ENCODE measurements at places on chromosomes 3 and 15.

DNA sequence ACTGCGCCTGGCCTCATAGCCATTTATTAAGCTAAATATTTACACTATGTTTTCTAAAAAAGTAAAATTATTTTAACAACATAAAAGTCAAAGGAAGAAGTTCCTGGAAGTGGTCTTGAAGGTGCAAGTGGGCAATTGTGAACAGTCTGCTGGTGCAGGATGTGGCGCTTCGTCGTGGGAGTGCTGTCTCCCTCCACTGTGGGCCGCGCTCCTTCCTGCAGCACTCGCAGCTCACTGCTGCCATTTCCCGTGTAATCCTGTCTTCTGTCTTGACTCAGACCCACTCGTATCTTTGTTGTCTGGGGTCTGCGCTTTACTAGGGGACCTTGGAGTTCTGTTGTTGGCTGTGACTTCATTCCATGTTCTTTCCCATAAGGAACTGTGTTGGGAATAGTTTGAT, 56.3 kb downstream of the APBA2 start:
- peak; percentile 13 for DNase-seq

GRCh38 chr15:96421178-96421601, 90.7 kb downstream of the NR2F2 start:
- no peak for DNase-seq

DNA sequence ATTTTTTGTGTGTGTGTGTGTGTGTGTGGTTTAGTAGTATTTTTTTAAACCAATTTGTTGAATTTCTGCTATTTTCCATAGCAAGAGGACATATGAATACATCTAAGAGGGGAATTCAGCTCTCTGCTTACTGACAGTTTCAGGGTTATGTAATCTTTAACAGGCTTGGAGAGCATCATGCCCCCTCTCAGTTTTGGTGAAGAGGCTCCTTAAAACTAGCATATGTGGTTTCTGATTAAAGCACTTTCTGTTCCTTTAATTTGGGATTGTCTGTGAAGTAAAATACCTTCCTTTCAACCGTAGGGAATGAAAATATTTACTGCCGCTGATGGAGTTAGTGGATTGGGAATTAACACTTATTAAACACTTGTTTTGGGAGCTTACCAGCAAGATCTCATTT, 19.4 kb upstream of the NFKBIZ start:
- DNase-seq: no peak

- no peak for DNase-seq
These were observed 633 bp downstream of the IGSF10 start for GRCh38 chr3:151460228-151460627.

DNA sequence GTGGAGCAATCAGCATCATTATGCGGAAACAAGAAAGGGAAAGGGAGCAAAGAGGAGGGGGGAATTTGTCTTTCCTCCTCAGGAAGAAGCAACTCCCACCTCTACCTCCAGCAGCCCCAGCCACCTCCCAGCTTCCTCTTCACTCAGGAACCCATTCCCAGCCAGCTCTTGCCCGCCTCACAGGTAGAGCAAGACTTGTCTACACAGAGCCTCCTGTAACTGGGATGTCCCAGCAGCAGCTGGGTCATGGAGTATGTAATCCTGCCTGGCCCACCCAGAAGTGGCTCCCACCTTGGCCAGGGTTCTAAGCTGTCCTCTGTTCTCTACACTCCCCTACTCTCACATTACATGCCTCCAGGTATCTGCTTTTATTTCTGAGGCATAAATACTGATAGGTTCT, 14.0 kb downstream of the IGDCC3 start:
- no peak for DNase-seq

DNA sequence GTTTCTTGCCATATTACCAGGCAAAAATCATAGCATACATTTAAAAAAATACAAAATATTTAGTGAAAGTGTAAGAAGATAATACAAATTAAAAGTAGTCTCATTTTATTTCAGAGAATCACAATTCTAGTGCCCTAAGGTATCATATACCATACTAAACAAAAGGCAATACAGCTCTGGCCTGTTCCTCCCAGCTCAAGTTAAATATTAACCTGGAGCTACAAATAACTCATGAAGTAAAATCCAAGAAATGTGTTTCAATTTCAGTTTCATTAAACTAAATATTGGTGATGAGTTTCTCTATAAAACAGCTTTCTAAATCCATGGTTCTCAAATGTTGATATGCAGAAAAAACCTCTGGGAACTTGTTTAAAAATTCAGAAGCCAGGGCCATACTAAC, 67.7 kb downstream of the INO80 start:
- no peak for DNase-seq

DNA sequence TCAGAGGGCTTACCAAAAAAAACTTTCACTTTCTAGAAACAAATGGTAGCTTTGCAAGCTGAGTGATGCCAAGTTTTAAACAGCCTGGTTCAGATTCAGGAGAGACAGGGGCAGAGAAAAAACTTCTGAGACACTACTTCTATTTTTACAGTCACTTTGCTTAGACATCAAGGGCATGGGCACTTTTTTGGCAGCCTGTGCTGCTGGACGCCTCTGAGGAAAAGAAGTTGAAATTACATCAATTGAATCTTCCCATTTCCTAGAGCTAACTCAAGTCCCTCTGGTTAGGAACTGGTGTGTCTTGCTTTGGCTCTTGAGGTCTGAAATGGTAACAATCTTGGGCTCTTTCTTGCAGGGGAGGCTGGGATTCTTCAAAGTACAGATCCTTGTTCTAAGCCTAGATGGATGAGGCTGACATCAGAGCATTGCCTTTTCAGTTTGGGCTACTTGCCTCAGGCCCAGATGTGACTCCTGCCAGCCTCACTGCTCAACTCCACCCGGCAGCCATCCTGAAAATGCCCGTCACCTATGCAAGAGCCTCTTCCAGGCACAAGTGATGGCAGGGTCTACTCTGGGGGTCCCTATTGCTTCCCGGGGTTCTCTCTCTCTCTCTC, 357.5 kb downstream of the FOXP1 start:
- DNase-seq: no peak
